ENCODE measurements at places on chromosomes 5 and 9. TPM values are rescaled to one million over a fixed set of nuclear protein-coding genes. Genes with fewer than 3 reads are reported as not detected.

Gene SV2C
- total RNA-seq, result not detected

Gene RNF208
- total RNA-seq, result not detected

GRCh38 chr5:170161069-170161468 lies 55.4 kb downstream of the FOXI1 start:
- DNase-seq, result no peak

Gene CCNI2
- 0.06 TPM for total RNA-seq

DNA sequence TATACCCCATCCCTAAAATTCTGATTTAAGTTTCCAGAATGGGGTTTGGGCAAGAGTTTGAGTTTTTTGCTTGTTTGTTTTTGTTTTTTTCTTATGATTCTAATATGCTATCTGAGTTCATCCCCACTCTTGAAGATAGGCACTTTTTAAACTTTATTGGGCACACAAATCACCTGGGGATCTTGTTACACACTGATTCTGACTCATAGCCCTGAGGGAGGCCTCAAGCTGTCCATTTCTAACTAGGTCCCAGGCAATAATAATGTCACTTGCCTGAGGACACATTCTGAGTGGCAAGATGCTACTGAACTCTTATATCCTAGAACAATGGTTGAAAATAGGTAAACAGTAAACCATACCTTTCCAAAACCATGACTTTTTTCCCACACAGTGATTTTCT lies 22.8 kb upstream of the ABLIM3 start:
- DNase-seq, result no peak

- no peak for DNase-seq
These were observed 38.1 kb upstream of the FCN1 start for GRCh38 chr9:134955801-134956200.

- no peak for DNase-seq
These were observed 20.3 kb upstream of the RNF180 start for GRCh38 chr5:64145216-64145895.

DNA sequence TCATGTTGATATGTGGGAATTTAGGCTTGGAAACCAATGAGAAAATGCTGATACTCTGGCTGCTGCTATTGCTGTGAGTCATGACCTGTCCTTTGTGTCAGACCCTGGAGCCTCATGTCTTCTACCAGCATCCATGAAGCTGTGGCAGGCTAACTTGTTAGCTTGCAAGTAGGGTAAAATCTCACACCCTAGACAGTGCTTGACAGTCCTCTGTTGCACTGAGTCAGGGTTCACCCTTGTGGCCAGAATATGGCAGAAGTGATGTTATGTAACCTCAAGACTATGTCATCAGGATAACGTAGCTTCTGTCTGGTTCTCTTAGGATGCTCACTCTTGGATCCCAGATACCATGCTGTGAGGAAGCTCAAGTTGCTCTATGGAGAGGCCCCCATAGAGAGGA lies 110.8 kb downstream of the LHX2 start:
- DNase-seq, result peak; percentile 20

- peak; percentile 41 for DNase-seq
These were observed 285.9 kb downstream of the ARL15 start for GRCh38 chr5:54024466-54024865.

- no peak for DNase-seq
These were observed 168.2 kb upstream of the DMRTA1 start for GRCh38 chr9:22278426-22278825.

DNA sequence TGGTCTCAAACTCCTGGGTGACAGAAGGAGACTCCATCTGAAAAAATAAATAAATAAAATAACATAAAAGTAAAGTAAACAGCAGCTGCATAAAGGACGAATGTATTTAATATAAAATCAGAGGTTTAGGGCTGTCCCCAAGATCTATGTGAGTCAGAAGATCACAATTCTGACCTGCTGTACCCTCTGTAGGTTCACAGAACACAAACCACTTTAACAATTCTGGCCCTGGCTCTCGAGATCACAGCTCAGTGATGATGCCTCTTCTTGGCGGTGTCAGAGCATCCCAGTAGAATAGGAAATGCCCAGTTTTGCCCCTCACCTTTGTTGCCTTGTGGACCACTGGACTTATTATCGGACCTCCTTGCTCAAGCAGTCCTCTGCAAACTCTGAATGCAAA lies 380.9 kb downstream of the TLE1 start:
- DNase-seq, result peak; percentile 51

GRCh38 chr9:134983506-134984371 lies 66.0 kb upstream of the FCN1 start:
- DNase-seq, result peak; percentile 7

- DNase-seq, result peak; percentile 54
These were observed 30.0 kb downstream of the LCP2 start for GRCh38 chr5:170267431-170268152.

DNA sequence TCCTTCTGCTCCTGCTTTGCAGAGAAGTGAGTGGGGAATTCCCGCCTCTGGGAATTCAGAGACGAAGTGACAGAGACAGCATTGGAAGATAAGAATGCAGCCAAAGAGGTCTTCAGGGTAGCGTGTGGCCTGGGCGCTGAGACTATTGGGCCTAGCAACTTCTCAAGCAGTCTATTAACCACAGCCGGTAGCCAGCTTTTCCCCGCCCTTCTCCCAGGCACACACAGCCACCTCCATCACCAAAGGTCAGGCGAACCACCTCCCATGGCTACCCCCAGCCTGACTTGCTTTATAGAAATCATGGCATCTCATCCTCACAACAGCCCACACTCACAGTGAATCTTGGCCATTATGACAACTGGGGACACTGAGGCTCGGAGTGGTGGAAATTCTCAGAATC lies 124.2 kb downstream of the KCNIP1 start:
- DNase-seq, result no peak

- DNase-seq, result no peak
These were observed 155.9 kb downstream of the ERCC6L2 start for GRCh38 chr9:96031366-96031824.

- DNase-seq, result no peak
These were observed 20.4 kb upstream of the DELE1 start for GRCh38 chr5:141903261-141903660.

Gene CAMK2A
- 2.1 TPM for total RNA-seq

DNA sequence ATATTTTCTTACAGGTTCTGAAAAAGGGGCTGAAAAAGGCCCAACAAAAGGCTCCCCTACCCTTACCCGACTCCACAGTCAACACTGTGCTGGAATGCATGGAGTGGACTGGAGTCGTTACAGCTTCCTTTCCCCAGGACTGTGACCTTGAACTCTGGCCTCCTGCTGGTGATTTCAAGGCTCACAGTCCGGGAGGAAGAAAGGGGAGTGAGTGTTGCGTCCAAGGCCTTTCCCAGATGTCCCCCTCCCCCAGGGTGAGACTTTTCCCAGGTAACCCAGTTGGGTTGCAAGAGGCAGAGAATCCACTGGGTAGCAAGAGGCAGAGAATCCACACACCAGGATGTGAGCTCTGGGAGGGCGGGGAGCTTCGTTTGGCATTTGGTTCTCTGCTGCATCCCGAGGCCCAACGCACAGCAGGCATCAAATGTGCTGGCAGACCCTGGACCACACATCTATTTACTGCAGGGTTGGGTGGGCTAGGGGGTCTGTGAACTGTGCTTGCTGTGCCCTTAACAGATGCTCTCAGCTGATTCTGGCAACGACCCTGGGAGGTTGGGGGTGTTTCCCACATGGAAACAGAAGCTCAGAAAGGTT lies 37.5 kb downstream of the FABP6 start:
- no peak for DNase-seq

DNA sequence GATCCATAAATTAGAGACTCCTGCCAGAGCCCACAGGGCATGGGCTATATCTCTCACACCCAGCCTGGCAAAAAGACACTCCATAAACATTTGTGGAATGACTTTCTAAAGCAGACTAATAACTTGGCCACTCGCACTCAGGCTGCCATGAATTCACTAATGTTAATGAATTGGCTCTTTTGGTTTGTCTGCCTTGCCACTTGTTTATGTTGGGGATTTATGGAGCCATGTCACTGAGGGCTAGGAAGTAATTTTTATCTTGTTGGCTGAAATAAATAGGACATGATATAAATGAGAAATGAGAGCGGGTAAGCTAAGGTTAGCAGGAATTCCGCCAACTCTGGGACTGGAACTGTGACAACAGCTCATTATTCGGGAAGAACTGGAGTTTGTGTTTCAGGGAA lies 55.2 kb downstream of the DROSHA start:
- DNase-seq, result no peak

DNA sequence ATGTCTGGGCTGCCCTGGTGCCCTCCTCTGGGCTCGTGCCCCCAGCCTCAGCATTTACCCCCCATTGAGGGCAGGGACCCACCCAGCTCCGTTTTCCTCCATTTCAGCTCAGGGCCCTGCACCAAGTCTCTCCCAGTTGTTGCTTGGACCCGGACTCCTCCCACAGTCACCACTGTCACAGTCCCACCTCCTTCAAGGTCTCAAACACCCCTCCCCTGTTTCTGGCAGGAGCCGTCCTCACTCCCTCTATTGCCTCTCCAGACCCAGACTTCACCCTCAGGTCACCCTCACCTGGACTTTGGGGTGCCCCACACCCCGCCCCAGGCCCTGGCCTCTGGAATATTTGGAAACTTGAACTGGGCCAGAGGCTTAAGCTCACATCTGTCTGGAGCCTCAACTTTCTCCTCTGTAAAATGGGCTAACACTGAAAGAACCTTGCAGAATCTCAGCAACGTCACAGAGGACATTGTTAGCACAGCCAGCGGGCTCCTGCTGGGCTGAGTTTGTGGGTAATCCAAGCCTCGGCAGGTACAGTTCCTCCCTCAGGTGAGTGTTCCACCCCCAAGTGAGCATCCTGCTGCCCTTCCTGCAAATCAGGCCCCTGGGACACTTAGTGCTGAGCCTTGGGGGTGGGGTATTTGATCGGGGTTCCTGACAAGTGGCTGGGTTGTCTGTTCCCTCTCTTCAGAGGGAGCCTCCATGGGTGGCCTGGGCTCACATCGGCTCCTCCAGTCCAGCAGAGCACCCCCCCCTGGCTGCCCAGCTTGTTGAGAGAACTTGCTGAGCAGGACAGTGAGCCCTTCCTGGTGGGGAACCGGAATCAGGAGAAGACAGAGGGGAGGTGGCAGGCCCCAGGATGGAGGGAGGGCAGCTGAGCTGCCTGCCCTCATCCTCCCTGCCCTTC lies 130.1 kb downstream of the C9orf50 start:
- no peak for DNase-seq

GRCh38 chr5:124444147-124444775 lies 302.2 kb downstream of the ZNF608 start:
- no peak for DNase-seq

- DNase-seq, result peak; percentile 38
These were observed 89.2 kb downstream of the ACER2 start for GRCh38 chr9:19498015-19498414.

DNA sequence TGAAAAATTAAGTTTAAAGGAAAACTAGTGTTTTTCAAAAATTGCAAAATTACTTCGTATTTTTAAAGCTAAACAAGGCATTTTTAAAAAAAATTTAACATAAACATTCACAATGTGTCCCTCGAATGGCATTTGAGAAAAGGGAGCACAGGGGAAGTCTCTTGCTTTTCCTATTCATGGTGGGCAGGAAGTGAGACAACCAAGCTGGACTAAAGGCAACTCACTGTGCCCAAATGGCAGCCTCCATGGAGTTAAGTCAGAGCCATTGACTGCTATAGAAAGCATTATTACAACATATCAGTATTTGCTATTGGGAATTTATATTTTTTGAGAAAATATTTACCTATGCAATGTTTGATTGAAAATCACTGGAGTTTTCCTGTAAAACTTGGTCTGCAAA lies 8.3 kb downstream of the HNRNPH1 start:
- no peak for DNase-seq

DNA sequence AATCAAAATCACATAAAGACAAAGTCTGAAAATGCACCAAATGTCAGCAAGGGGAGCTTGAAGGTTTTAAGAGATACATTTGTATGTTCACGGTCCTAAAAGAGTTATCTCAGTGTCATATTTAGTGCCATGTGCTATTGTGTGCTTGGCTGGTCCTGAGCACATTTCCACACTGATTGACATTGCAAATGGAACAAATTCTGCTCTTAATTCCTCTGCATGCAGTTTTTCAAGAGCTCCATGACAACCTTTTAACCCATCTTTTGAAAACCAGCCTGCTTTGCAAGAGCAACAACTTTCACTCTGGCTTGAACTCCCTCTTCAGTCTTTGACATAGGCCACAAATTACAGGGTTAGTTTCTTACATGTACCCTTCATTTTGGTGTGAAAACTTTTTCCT lies 175.4 kb upstream of the ACTBL2 start:
- DNase-seq, result no peak

DNA sequence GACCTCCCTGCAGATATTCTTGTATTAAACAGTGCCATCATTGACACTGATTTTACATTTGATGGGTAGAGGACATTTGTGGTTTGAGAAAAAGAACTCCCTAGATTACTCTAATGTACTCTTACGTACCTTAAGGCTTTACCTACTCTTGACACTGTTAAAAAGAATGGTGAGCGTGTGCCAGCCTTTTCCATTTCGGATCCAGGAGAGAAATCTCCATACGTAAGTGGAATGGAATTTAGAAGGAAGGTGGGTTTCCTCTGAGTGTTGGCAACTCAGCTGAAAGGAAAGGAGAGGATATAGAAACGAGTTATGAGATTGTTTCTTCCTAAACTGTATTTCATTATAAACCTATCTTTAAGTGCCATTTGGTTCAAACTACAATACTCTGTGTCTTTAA lies 40.9 kb downstream of the TNPO1 start:
- no peak for DNase-seq

DNA sequence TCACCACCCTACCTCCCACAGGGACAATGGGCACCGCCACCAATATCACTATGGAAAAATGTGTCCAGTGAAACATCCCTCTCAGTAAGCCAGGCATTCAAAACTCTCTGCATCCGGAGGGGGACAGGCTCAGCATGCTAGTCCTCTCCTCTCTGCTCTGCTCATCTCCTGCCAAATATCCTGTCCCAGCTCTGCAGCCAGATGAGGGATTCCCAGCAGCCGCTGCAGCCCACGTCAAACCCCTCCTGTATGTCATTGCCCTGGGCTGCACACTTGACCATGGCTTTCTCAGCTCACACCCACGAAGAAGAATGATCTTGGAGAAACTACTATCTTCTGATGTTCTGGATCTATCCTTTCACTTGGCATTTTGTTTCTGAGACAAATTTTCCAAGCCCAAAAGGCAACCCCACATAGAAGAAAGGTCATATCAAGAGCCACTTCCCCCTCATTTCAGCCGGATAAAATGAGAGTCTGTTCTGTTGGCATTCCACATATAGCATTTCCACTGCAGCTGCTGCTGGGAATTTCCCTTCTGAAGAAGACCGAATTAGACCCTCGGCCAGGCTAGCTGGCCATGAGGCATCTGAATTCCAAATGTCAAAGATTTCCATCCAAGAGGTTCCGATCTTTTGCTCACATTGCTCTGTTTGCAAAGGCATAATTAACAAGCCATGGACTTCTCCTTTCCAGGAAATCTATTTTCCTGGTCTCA lies 338.0 kb downstream of the ACTL7B start:
- DNase-seq, result no peak

Gene FUT7
- not detected for total RNA-seq

GRCh38 chr5:173645437-173645807 lies 29.0 kb upstream of the BOD1 start:
- DNase-seq, result no peak

- no peak for DNase-seq
These were observed 446.2 kb downstream of the DNAH5 start for GRCh38 chr5:13498279-13498678.

Gene C7
- total RNA-seq, result not detected

- no peak for DNase-seq
These were observed 25.7 kb downstream of the IPPK start for GRCh38 chr9:92644278-92644677.

Gene SVEP1
- total RNA-seq, result 1.0 TPM

Gene PCDHA2
- not detected for total RNA-seq
